ENCODE measurements at places on chromosomes 16 and 17.

DNA sequence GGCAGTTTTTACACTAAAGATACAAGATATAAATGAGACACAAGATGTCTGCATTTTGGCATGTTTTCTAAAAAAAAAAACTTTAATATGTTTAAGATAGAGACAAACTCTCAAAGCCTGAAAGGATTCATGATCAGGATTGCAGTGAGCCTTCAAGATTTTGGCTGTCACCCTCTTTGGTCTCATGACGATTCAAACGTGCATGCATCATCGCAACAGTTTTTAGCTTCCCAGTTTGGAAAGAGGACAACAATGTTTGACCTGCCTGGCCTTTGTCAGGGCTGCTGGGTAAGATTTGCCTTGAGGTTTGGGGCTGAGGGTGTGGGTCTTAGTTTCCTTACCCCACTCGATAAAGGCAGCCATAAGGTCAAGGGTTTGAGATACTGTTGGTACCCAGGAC is 134.1 kb downstream of the RGS9 start:
- DNase-seq: no peak

GRCh38 chr17:77570565-77570898 is 388.0 kb upstream of the TNRC6C start:
- no peak for DNase-seq

DNA sequence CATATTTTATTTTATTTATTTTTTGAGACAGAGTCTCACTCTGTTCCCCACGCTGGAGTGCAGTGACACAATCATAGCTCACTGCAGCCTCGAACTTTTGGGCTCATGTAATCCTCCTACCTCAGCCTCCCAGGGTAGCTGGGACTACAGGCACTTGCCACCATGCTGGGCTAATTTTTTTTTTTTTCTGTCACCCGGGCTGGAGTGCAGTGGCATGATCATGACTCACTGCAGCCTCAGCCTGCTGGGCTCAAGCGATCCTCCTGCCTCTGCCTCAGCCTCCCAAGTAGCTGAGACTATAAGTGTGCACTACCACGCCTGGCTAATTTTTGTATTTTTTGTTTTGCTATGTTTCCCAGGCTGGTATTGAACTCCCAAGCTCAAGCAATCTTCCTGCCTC is 17.1 kb downstream of the UNC45B start:
- no peak for DNase-seq

GRCh38 chr16:84239909-84240308 is at the start of gene KCNG4:
Gene KCNG4, minus strand, starts transcription at chr16:84240012. Its CDS starts 2,527 bp downstream, at chr16:84237485.
- DNase-seq: no peak

GRCh38 chr17:27293359-27293897 is 486 bp upstream of the WSB1 start:
- DNase-seq: peak; percentile 47

DNA sequence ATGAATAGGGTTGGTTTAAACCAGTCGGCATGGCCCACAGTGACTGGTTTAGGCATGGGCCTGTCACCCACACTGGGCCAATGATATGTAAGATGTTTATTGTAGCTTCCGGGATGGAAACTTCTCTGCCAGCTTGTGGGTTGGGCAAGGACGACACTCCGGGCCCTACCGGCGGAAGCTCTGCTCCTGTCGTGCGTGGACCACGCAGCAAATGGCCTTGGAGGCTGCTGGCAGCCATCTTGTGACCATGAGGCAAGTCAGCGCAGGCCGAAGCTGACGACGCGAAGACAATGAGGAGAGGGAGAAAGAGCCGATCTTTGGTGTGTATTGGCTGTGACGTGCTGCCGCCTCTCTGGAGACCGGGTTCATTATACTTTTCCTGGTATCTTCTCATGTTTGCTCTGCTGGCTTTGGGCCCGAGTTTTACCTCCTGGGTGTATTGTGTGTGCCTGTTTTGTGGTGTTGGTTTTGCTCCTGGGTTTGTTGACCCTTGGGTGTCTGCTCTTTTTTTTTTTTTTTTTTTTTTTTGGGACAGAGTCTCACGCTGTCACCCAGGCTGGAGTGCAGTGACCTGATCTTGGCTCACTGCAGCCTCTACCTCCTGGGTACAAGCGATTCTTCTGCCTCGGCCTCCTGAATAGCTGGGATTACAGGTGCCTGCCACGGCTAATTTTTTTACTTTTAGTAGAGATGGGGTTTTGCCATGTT is 15.4 kb downstream of the SLC25A10 start:
- no peak for DNase-seq

DNA sequence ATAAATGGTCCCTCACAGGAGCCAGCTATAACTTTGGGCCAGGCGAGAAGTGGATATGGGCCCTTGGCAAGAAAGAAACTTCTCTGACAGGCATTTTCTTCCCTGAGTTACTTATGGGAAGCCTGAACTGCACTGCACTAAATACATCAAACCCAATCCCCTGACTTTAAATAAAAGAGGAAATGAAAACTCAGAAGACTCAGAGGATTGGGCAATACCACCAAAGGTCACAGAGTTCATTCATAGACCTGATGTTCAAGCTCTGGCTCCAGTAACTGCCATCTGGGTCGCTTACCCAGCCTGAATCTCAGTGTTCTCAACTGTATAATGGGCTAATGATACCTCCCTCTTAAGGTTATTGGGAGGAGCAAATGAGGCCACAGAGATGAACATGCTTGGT is 815 bp downstream of the KRT35 start:
- DNase-seq: no peak

- no peak for DNase-seq
These were observed 14.9 kb downstream of the RBFOX3 start for GRCh38 chr17:79595921-79596320.

DNA sequence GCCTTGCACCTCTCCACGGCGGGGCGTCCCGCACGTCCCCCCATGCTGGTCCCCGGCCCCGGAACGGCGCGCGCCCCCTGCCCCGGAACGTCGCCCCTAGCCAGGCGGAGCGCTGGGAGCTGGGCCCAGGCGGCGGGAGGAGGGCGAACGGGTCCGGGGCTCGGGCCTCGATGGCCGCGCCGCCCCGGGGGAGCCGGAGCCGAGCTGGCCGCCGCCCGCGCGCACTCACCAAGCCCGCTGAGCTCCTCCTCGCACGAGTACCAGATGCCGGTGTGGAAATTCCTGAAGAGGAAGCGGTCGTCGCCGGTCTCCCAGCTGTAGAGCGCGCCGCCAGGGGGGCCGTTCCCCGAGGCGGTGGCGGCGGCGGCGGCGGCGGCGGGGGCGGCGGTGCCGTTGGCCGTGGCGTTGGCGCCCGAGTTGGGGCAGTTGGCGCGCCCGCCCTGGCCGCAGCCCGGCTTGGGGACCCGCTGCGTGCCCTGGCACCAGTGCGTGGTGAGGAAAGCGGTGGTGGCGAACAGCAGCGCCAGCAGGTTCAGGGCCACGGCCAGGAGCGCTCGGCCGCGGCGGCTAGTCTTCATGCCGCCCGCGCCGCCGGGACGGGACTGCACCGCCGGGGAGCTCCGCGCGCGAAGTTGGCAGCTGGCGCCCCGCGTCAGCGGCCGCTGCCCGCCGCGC is 530 bp downstream of the GSG1L start:
- no peak for DNase-seq

DNA sequence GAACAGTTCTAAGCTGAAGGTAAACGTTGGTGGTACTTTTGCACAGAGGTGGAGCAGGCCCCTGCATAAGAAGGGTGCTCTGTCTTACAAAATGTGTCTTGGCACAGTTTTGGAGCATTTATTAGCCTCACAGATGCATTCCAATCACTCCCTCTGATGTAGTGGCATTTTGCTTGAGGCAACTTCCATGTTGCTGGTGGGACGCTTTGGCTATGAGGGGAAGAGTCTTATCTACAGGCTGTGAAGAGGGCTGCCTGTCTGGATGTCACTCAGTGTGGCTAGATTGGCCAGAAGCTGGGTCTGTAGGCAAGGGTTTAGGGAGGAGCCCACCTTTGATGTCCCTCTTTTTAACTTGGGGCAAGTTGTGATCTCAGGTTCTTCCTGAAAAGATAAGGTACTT is 2.6 kb upstream of the RARA start:
- DNase-seq: no peak

- DNase-seq: no peak
These were observed 507.7 kb downstream of the MAF start for GRCh38 chr16:79092846-79093245.

DNA sequence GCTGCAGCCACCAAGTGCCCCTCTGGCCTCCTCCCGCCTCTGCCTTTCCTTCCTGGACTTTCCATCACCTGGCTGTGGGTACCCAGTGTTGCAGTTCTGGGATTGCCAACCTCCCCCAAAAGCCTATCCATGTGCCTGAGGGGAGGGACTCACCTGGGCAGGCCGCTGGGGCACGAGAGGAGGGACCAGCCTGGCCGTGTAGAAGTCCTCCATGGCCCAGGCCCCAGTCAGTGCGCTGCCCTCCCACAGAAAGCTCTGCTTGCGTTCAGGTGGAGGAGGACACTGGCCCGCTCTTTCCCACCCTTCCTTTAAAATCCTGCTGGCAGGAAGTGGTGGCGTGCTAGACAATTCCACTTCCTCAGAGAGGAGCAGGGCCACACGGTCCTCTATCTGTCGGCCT is 14.2 kb downstream of the SLX4 start:
- DNase-seq: no peak

- DNase-seq: no peak
These were observed 20.6 kb downstream of the CREBBP start for GRCh38 chr16:3859889-3860288.

GRCh38 chr16:23182679-23183542 is at the start of gene SCNN1G:
Gene SCNN1G, plus strand, starts transcription at chr16:23182745. Its CDS starts 3,527 bp downstream, at chr16:23186272.
- no peak for DNase-seq

GRCh38 chr16:53224951-53225533 is 170.3 kb downstream of the CHD9 start:
- DNase-seq: no peak

- DNase-seq: no peak
These were observed 45.4 kb downstream of the BAHCC1 start for GRCh38 chr17:81440511-81441244.

- DNase-seq: no peak
These were observed 32.9 kb upstream of the EFCAB13 start for GRCh38 chr17:47290870-47291241.

DNA sequence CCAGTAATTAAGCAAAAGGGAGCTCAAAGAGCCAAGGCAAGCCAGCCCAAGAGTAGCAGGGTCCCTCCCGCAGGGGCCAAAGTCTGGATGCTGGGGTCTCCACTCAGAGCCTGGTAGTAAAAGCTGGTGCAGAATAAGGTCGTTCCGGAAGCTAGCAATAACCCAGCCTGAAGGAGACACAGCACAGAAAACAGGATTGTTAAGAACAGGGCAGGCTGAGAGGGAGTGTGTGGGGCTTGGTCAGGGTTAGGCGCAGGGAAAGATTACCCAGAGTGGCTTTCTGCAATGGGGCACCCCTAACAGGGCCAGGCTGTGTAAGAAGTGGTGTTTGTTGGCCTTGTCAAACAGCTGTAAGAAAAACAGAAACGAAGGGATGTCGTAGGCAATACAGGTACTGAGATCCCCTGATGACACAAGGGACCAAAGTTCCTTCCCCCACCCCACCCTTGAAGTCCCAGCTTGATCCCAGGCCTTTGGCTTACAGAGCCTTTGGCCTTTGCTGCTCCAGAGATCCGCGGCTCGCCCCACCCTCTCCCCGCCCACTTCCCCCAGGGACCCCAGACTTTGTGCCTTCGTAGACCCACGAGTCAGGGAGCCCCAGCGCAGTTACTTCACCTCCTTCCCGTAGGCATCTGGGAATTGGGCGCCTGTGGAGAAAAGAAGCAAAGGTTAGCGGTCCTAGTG is 712 bp downstream of the TMEM256 start:
- no peak for DNase-seq

GRCh38 chr16:22184615-22184968 is 21.5 kb upstream of the EEF2K start:
- DNase-seq: no peak

DNA sequence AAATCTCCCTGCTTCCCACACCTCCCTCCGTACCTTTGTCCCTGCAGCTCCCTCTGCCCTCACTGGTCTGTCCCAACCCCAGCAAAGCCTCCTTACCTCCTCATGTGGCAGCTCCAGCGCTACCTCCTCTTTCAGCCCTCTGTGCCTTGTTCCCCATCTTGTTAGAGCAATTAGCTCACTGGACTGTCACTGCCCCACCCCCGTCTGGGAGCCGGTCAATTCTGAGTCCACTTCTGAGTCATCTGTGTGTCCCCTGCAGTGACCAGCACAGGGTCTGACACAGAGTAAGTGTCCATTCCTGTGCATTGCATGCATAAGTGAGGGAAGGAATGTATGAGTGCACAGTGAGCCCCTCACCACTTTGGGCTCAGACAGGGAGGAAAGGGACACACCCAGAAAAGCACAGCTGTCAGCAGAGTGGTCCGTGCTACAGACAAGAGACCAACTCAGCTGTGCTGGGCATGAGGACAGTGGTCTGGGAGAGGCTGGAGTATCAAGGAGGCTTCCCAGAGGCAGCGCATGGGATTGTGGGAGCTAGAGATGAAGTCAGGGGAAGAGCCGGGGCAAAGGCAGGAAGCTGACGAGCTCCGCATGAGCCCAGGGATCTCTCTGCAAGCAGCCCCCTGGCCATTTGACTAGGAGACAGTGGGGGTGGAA is 45.9 kb downstream of the PITPNM3 start:
- no peak for DNase-seq

- no peak for DNase-seq
These were observed 278.7 kb downstream of the FTO start for GRCh38 chr16:53982631-53983042.

GRCh38 chr17:64694207-64694606 is 32.1 kb upstream of the SMURF2 start:
- no peak for DNase-seq

- DNase-seq: no peak
These were observed 22.8 kb downstream of the ABCC1 start for GRCh38 chr16:15972046-15972868.

DNA sequence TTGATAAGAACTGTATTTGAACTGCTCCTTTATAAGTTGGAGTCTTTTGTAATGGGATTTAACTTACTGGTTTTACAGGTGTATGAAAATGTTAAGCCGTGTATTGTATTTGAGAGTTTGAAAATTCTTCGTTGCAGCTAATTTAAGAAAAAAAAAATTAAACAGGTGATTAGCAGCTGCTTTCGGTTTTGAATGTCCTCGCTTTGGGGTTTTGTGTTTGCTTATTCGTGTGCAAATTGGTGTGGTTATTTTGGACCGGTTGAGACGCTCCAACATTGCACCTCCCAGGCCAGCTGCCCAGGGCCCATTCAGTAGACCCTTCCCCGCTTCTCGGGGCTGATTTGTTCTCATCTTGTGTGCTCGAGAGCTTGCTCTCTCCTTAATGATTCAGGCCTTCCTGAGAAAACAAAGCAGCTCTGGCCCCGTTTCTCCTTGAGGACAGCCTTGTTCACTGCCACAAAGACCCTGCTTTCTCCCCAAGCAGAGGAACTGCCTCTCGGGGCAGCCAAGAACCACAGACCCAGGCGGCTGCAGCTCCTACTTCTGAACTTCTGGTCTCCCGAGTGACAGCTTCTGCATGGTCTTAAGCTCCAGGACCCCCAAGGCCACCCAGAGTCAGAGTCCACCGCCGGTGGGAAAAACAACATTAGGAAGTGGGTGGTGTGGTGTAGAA is 100.5 kb downstream of the MSI2 start:
- no peak for DNase-seq

Measured in activated T-cell treated with anti-CD3 and anti-CD28 coated beads, Interleukin-2, amount 50 U/mL, for 1 hour (primary cell).